ENCODE measurements at places on chromosomes 1 and 21.

- DNase-seq = no peak
Measured at GRCh38 chr1:1954831-1955441, 35.9 kb upstream of the TMEM52 start.

- no peak for DNase-seq
Measured at GRCh38 chr21:36149788-36150711, 6.6 kb upstream of the DOP1B start.

DNA sequence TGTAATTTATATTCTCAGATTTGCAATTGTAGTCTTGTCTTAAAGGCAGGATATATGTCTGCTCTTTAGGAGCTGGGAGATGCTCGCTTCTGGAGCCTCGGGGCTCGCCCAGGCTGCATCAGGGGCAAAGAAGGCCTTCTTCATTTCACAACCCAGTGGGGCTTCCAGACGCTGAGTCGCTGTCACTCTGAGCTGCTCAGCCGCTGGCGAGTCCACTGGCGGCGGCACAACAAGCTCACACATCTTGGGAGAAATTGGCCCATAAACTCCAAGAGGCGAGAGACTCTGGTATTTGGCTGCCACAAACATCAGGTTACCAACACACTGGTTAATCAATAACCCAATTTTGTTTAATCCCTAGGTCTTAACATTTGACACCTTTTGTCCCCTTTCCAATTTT is 216.6 kb downstream of the ATG4C start:
- DNase-seq = no peak

DNA sequence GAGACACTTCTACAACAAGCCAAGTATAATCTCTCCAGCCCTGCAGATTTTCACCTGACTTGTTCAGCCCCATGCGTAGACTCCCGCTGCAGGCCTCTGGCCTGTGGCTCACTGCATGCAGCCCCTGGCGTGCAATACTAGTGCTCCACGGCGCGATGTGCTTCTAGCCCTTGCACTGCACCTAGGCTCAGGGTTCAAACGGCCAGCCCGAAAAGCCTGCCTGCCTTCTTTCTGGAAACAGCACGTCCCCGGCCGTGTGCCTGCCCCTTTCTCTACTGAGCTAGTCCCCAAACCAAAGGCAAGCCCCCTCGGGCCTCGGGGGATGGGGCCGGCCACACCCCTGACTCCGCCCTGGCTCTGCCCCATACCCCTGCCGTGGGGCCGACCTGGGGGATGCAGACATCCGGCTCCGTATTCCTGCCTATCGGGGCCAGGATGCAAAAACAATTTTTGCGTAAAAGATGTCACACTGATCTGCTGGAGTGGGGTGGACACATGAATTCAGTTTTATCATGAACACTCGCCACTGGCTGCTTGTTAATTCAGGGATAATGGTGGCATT is 26.3 kb upstream of the TRAPPC10 start:
- peak; percentile 18 for DNase-seq

- no peak for DNase-seq
Measured at GRCh38 chr1:30345491-30346130, 377.8 kb downstream of the MATN1 start.

- no peak for DNase-seq
Measured at GRCh38 chr21:45486443-45487160, 55.6 kb downstream of the SLC19A1 start.

DNA sequence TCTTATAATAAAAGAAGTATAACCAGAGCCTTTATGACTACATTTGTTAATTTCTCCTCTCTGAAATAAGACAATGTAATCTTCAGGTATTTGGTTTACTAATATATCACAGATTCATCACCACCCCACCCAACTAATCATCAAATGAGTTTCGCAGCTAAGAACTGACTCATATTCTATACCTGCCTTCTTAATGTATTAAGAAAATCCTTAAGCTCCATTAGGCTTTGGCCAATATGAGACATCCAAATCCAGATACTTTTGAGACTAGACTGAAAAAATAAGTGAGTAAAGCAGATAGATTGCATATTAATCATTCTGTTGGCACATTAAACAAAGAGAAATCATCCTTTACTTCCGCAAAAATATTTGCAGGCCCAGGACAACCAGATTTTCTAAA is 18.7 kb upstream of the FMO2 start:
- no peak for DNase-seq

DNA sequence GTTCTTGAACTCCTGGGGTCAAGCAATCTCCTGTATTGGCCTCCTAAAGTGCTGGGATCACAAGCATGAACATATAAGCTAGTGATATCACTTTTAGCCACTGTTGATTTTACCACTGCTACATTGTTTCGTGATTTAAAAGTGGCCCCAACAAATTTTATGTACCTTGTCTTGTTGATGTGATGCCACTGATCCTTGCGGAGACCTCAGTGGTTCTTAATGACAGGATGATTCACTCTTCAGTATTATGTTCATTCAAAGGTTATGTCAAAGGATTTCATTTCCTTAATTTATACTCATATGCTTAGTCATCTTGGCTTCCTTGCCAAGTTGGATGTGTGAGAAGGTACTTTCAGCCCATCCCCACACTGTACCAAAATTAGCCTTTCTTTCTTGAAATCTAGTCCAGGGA is 12.1 kb downstream of the PRKACB start:
- no peak for DNase-seq

GRCh38 chr1:36463463-36463802 is 751 bp downstream of the MRPS15 start:
- DNase-seq = no peak

DNA sequence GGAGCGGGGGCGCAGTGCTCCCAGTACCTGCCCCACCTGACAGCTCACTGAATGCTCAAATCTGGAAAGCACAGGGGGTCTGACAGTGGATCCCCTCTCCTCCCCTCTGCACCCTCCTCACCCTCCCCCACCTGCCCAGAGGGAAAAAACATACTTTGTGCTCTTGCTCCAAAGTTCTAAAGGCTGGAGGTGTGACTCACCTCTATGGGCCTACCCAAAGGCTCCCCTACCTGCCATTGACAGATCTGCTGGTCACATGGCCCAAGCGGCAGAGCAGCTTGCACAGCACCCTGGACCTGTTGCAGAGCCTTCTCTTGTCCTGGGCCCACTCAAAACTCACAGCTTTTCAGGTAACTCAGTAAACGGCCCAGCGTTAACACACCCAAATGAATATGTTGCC is 55.7 kb downstream of the ADSS2 start:
- DNase-seq = no peak

GRCh38 chr1:97870589-97870988 is 50.2 kb downstream of the DPYD start:
- no peak for DNase-seq

DNA sequence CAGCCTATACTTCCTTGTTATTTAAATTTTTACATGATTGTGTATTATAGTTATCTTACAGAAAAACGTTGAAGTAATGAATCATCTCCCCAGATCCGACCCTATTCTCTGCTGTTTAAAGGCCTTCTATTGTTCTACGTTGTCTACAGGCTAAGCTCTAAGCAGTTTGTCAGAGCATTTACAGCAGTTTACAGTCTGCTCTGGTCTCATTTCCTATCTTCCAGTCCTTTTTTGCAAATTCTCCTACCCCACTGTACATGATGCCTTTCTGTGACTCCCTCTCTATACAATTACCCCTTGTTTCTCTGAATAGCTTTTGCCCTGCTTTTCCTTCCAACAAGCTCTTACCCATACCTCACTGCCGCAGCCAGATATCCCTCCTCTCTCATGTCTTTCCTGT is 319.2 kb upstream of the FMN2 start:
- no peak for DNase-seq

GRCh38 chr1:200628223-200628881 is 7.8 kb upstream of the KIF14 start:
- DNase-seq = peak; percentile 41

DNA sequence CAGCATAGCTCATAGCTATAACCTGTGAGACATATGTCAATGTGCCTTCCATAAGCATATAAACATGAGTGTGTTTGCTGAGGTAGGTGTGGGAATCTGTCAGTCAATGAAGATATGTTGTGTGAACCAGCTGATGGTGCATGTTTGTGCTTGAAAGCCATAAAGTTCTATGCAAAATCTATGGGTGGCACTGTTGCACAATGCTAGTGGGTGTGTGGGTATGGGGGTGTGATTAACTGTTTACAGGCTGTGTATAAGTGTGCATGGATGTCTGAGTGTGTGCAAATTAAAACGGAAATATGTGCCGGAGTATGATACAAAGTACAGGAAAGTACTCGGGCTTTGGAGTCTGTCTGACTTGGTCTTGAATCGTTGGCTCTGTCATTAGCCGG is 1.0 kb upstream of the ATP2B4 start:
- peak; percentile 38 for DNase-seq

- DNase-seq = no peak
Measured at GRCh38 chr1:81505831-81506230, 294.9 kb upstream of the ADGRL2 start.

DNA sequence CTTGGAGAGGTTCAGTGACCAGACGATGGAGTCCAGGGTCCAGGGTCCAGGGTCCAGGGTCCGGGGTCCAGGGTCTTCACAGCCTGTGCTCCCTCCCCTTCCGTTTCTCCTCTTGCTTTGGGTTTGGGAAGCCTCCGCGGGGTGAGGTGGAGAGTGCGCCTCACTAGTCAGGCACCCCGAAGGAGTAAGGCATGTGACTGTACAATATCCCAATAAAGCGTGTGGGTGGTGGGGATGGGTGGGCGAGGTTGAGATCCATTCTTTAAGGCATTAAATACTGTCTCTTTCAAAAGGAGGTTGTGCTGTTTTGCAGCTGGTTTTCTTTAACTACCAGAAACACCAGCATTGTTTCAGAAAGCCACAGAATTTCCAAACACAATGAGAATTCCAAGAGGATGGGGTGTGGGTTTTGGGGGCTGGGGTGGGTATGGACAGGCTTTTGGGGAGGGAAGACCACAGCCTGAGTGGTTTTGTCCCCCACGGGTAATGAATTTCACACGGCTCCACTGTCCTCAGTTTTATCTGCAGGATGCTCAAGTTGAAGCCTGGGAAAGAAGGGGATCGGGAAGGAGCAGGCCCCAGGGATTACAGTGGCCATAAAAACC is 65.7 kb downstream of the KIF26B start:
- DNase-seq = no peak

GRCh38 chr1:7322283-7322785 is 448.8 kb upstream of the VAMP3 start:
- no peak for DNase-seq

DNA sequence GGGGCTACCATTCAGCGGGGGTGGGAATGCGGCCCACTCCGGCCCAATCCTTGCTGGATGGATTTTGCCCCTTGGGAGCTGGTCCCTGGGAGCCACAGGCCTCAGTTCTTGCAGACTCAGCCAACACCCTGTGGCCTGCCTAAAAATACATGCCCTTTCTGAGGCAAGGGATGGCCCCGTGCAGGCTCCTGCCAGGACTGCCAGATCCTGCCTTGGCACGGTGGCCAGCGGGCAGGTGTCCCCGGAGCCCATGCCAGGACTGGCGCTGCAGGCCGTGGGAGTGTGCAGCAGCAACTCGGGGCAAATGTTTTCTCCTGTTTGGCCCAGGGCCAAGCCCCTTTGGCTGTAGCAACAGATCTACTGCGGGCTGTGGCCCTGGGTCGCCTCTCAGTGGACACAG is 1.6 kb upstream of the PANK4 start:
- no peak for DNase-seq

- no peak for DNase-seq
Measured at GRCh38 chr1:32073299-32074229, 825 bp downstream of the TMEM39B start.

DNA sequence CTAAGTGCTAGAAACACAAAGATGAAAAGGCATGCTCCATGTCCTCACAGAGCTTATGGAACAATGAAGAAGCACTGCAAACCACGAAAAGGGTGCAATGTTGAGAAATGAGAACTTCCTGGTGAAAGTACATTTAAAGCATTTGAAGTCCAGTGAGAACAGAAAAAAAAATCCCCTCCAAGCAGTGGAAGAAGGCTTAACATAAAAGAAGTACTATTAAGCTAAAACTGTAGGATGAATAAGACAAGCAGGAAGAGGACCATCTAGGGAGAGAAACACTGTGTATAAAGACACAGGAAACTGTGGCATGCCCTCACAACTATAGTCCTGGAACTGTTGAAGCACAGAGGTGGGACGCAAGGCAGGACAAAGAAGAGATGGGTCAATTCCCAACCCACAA is 10.0 kb downstream of the TP53BP2 start:
- DNase-seq = no peak

GRCh38 chr1:165849353-165850133 is 22.1 kb downstream of the UCK2 start:
- DNase-seq = no peak

GRCh38 chr1:42181687-42182086 is 17.1 kb upstream of the GUCA2A start:
- no peak for DNase-seq

GRCh38 chr1:37560401-37561132 is 3.8 kb downstream of the DNALI1 start:
- no peak for DNase-seq

GRCh38 chr1:39842836-39843235 is 40.5 kb downstream of the TRIT1 start:
- no peak for DNase-seq

DNA sequence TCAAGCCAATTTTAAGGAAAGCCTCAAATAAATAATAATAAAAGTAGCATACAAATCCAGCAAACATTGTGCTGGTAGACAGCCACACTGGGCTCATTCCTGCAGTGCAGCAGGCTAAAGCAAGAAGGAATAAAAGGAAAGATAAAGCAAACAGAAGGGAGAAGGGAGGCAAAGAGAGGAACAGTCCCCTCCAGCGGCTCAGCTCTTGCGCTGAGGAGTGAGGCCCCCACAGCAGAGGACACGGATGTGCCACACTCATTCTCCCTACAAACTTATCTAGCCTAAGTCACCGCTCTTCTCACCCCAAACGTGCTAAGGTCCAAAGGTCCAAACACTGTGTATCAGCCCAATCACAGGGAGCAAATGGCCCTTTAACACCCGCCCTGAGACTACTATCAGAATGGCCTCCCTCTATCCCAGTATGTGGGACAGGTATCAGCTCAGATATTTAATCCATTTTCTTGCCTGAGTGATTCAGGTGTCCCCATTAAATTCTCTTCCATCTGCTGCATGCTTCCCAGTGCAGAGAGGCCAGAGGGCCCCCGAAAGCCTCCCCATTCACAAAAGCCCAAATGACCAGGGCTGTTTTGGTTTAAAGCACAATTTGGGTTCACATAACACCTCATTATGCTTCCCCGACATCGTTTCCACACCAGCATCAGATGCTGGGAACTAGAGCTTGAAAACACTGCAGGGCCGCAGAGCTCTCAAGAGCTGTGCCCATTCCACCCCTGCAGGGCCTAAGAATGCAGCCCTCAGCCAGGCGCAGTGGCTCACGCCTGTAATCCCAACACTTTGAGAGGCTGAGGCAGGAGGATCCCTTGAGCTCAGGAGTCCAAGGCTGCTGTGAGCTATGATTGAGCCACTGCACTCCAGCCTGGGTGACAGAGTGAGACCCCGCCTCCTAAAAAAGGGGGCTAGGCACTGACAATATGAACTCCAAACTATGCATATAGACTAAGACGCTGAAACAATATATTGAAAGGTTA is 17.8 kb downstream of the CAPZB start:
- no peak for DNase-seq

GRCh38 chr1:162561037-162561615 is 396 bp upstream of the UAP1 start:
- peak; percentile 99 for DNase-seq

- DNase-seq = no peak
Measured at GRCh38 chr1:85617633-85618100, 37.1 kb downstream of the CCN1 start.
